ENCODE measurements at places on chromosomes 3 and 15.

DNA sequence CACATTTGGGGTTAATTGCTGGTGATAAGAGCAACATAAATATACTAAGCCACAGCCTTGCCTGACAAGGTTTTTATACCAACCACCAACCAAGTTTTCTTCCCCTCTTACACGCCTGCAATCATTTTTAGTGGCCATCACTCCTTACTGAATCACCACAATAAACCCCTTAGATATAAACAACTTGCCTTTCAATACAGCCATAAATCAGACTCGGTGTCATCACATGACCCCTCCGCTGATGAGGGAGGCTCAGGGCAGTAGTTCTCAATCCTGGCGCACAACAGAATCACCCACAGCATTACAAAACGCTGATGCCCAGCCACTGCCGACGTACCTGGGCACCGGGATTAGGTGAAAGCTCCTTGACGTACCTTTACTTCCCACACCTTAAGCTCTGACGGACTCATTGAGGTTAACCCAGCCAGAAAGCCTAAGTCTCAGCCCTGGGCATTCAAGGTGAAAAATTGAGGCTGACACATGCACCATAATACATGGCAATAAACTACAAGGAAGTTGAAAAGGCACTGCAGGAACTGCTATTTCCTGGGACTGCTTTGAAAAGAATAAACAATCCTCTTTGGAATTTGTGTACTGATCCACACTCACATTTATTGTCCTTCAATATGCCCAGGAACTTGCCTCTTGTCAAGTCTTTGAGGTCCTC, 17.1 kb downstream of the ADCY5 start:
- DNase-seq, result no peak

- DNase-seq, result no peak
Observed at GRCh38 chr3:153163756-153164550, 1.9 kb downstream of the RAP2B start.

GRCh38 chr3:51975852-51976549, 1.1 kb downstream of the ABHD14A start:
- DNase-seq, result no peak

DNA sequence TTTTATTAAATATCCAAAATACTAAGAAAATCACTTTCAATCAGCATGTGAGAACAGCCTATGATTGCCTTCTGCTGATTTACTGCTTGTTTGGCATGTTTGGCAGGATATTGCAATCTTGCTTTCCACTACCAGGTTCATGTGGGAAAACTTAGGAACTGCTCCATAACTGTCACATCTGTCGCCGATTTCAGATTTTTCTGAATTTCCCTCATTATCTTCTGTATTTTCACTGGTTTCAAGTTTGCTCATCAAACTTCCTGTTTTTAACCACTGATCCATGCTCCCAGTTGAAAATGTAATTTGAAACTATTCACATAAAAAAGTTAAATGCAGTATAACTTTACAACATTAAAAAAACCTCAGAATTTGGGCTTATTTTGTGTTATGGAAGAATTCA, 93.0 kb downstream of the NFKBIZ start:
- no peak for DNase-seq

DNA sequence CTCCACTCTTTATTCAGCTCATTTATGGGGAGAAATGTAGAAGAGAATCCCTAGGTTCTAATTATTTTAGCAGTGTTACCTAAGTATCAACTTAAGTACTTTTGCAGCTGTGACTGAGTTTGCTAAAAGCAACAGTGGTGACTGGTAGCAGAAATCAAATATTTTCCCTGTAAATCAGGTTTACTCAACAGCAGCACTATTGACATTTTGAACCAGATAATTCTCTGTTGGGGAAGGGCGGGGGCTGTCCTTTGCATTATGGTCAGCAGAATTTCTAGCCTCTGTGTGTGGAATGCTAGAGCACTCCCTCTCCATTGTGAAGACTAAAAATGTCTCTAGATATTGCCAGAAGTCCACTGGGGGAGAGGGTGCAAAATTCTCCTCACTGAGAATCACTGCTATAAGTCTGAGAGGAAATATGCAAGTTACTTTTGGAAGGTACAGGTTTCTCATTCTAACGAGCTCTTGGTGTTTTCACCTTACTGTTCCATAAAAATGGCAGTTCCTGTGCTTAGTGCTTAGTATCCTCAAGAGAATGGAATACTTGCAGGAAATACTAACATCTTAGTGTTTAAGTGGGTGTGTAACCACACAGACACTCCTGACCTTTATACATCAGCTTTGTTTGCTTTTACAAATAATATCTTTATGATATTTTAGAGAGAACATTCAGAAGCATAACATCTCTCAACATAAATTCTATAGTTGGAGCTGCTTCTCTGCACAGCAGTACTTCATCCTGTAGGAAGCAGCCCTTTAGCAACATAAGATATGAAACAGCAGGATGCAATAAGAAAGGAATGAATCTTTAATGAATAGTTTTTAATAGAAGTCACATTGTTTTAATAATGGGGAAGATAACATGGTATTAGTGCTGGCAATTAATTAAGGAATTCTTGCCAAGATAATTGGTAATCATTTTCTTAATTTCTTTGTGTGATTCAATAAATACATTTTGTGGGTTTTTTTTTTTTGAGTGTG, 246.5 kb upstream of the GOLIM4 start:
- DNase-seq, result no peak

- DNase-seq, result no peak
Observed at GRCh38 chr3:7630351-7630911, 769.5 kb downstream of the GRM7 start.

DNA sequence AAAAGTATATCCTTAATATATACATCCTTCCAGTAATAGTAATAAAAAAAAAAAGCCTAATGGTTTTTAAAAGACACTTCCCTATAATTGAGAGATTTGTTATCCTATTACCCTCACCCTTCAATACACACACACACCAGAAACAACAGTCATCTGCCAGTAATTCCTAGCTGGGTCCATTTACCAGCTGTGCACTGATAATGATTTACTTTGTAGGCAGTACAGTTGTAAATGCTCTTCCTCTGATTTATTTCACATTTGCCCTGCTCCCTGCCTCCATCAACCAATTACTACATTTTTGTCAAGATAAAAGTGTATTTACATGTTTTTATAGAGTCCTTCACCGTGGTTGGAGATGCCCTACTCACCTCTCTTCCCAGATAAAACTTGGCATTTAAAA, 12.4 kb downstream of the TPM1 start:
- DNase-seq, result no peak

DNA sequence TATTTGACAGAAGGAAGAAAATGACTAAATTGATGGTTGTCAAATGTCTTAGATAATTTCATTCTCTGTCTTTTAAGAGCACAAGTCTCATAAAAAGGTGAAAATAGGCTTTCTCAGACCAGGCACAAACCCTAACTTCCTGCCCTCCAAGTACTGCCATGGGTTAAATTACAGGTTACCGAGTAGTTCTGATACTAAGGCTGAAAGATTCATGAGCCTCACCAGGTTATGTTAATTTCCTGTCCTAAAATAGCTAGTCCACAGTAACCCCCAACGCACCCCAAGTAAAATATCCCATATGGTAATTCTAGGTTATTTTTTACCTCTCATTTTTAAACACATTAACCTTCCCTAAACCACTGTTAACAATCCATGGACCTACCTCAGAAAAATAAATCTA, 42.0 kb downstream of the GSK3B start:
- DNase-seq, result no peak

DNA sequence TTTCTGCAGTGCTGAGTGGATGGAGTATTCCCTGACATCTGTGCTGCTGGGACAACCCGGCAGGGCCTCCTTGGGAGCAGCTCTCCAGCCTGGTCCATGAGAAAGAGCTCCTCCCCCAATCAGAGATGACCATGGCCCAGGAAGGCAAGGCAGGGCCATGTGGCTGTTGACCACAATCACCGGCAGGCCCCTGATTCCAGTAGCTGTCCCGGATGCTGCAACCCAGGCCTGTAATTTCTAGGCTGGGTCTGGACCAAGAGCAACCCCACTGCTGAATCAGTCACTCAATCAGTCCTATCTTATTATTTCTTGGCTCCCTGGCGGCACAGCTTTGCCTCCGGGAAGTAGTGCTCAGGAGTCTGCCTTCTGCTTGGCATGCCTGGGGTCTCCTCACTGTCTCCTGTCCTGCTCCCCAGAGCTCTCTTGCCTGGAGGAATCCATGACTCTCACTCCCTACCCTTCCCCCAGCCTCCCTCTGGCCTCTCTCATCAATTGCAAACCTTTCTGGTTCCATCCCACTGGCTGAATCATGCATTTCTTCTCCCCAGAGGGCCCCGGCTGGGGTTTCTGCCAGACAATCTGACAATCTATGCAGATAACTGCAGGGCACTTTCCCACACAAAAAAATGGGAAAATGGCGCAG, 32.6 kb upstream of the ITGA11 start:
- no peak for DNase-seq

DNA sequence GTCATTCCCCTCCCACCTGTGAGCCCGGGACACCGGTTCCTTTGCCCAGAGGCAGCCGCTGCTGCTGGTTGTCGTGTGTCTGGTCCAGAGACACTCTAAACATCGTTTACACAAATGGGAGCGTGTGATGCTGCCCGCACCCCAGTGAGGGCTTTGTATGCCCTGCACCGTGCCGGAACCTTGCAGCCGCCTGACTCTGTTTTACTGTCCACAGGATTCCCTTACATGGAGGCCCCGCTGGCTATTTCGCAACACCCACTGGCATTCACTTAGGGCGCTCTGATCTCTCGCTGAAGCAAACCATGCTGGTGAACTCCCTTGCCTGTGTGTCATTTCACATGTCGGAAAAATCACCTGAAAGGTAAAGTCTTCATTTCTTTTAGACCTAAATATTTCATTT, 100.8 kb upstream of the SLC6A6 start:
- DNase-seq, result no peak

GRCh38 chr3:184786280-184786941, 25.6 kb upstream of the VPS8 start:
- peak; percentile 42 for DNase-seq

DNA sequence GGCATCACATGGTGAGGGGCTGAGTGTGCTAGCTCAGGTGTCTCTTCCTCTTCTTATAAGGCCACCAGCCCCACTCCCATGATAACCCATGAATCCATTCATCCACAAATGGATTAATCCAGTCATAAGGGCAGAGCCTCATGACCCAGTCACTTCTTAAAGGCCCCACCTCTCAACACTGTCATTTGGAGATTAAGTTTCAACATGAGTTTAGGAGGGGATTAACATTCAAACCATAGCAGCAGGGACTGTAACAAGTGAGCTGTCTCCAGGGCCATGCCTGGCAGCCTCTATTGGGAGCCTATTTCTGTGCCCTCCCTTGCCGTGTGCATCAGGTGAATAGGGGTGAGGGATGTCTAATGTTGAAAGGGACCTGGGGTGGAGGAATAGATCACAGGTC, 77.5 kb downstream of the CHRD start:
- DNase-seq, result no peak

GRCh38 chr3:87260270-87260669, 16.1 kb downstream of the POU1F1 start:
- no peak for DNase-seq

- no peak for DNase-seq
Observed at GRCh38 chr15:77607894-77608261, 24.8 kb downstream of the LINGO1 start.

- no peak for DNase-seq
Observed at GRCh38 chr3:73789825-73790444, 165.2 kb upstream of the PDZRN3 start.

DNA sequence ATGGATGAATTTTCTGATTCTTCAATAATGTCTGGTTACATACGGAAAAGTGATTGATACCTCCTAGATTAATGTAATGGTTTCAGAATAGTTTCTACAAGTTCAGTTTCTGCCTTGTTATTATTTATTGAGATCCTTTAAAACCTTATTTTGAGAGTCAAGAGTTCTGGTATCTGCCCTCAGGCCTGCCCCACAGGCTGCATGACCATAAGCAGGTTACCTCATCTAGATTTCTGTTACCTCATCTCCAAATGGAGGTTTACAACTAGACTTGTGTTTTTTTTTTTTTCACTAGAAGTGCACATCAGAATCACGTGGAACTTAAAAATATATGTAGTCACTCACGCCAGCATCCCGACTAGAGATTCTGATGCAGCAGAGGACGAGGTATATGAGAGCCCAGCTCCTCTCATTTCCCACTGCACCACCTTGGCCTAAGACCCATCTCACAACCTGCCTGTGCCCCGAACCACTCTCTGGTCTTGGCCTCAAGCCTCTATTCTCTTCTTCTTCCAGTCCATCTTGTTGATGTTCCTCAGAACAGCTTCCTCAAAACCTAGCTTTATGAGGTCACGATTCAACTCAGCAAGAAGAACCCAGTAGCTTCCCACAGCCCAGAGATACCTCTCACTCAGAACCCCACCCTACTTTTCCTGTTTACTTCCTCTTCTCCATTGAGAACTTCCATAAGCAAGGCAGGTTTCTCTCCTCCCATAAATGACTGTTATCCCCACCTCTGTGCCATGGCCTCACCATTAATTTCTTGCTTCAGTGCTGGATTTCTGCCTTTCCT, 353.4 kb downstream of the CHST2 start:
- DNase-seq, result no peak

- no peak for DNase-seq
Observed at GRCh38 chr3:155766206-155766605, 21.3 kb upstream of the PLCH1 start.

DNA sequence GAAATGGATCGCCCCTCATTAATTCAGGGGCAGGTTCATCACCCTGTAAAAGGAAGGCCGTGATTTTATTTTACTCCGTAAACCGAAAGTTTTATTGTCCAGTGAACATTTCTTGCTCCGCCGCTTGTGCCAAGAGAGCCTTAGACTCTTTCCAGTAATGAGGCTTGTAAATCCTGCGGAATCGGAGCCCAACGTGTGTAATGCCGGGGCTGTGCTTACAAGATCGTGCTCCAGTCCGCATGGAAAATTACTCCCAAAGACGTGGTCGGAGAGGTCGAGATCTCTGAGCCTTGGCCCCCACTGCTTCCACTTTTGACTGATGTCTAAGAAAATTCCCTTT, 649 bp upstream of the PLOD2 start:
- no peak for DNase-seq

- no peak for DNase-seq
Observed at GRCh38 chr3:106305882-106306435, 437.1 kb upstream of the CBLB start.

DNA sequence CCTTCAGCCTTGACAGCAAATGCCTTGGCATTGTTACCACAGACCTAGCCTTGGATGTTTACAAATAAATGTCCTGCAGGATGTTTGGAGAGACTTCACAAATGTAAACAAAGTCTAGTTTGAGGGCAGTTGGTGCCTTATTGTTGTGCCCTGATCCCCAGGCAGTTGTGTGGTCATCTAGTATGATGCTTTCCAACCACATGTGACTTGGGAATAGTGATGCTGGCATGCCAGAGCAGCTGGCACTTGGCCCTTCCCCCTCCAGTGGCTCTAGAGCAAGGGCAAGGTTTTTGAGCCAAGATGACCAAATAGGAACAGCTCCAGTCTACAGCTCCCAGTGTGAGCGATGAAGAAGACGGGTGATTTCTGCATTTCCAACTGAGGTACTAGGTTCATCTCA, 258.2 kb downstream of the ADAMTS17 start:
- DNase-seq, result no peak
